M059J (cell line): ENCODE measurements at places on chromosomes 1 and 21. TPM values are rescaled to one million over a fixed set of nuclear protein-coding genes. Genes with fewer than 3 reads are reported as not detected.

GRCh38 chr1:200426196-200426595, 16.4 kb upstream of the ZNF281 start:
- no peak for DNase-seq

DNA sequence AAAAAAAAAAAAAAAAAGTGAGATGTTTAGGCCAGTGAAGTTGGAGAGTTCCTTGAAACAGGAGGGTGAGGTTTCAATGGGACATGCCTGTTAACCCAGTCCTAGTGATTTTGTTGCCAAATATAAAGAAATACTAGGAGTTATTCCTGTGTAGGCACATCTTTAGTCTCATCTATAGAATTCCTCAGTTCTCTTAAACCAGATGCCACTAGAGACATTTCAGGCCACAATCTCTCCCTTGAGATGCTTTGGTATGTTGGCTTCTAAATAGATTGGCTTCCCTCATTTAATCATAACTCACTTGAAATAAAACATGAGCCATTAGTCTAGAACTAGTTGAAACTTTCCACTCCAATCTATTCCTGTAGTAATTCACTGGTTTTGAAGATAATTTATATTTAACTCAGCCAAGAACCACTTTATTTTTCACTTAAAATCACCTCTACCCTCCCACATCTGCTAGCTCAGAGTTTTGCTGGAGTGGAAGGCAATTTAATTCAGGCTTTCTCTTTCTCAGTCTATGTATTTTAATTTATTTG, 29.8 kb downstream of the GPR137B start:
- no peak for DNase-seq

GRCh38 chr21:20877976-20878375, 120.2 kb upstream of the NCAM2 start:
- no peak for DNase-seq

DNA sequence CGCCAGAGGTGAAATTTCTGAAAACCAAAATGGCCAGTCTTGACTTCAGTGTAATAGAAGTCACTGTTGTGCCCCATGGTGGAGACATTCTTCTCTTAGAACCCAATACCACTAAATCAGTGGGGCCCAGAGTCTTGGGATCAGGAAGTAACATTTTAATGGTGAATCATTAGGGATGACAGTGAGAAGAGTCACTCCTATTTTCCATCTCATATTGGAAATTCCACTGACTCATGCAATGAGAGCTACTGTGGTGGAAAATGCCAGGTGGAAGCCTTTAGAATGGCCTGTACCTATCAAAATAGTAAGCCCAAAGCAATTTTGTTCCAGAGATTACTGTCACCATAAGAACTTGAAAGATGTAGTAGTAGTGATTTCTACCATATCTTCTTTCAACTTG, 20.6 kb upstream of the PPM1J start:
- DNase-seq: peak; percentile 96

GRCh38 chr1:106571109-106571508, 485.4 kb upstream of the PRMT6 start:
- no peak for DNase-seq

GRCh38 chr1:153430166-153430553, 13.8 kb downstream of the S100A7A start:
- DNase-seq: no peak

- DNase-seq: no peak
Measured at GRCh38 chr1:109850194-109850593, 60.5 kb upstream of the CSF1 start.

DNA sequence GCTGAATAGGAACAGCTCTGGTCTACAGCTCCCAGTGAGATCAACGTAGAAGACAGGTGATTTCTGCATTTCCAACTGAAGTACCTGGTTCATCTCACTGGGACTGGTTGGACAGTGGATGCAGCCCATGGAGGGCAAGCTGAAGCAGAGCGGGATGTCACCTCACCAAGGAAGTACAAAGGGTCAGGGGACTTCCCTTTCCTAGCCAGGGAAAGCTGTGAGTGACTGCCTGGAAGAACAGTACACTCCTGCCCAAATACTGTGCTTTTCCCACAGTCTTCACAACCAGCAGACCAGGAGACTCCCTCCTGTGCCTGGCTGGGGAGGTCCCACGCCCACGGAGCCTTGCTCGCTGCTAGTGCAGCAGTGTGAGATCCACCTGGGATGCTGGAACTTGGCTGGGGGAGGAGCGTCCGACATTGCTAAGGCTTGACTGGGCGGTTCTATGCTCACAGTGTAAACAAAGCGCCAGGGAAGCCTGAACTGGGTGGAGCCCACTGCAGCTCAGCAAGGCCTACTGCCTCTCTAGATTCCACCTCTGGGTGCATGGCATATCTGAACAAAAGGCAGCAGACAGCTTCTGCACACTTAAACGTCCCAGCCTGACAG, 14.7 kb downstream of the CR1L start:
- DNase-seq: peak; percentile 32

DNA sequence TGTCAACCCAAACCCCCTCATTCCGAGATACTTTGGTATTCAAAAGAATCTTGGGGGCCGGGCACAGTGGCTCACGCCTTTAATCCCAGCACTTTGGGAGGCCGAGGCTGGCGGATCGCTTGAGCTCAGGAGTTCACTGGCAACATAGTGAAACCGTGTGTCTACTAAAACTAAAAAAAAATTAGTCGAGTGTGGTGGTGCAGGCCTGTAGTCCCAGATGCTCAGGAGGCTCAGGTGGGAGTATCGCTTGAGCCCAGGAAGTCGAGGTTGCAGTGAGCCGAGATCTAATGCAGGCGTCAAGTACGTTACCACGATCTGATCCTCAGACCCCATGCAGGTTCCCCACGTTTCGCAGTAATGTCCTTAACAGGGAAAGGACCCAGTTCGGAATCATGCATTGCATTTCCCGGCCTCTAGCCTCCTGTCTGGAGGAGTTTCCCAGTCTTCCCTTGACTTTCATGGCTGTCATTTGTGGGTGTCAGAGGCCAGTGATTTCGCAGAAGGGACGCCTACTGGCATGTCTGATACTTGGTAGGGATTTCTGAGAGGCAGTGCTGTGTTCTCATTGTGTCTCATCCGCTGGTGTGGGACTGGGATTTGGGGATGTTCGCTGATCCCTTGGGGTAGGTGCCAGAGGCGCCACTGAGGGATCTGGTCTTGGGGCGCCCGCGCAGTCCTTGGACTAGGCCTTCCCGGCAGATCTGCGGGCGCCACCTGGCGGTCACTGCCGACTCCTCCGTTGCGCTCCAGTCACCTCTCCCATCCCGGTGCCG, 39.3 kb upstream of the HMGN1 start:
- peak; percentile 81 for DNase-seq

TNFRSF18 gene
- not detected in 2 replicates for total RNA-seq

DNA sequence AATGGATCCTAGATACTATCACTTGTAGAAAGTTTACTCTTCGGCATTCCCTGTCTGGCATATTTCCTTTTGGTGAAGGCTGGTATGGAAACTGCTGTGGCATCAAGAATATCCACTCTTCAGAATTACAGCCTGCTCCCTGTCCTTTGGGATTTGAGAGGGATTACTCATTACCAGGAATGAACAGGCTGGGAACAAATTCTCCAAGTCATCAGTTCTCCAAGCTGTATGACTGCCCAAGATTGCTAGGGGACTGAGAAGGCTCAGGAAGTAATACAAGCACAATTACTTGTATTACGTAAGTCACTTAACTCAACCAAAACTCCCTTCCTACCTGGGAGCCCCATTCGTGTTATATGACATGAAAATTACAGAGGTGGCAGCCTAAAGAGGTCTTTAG, 49.6 kb downstream of the CD58 start:
- peak; percentile 85 for DNase-seq

DNA sequence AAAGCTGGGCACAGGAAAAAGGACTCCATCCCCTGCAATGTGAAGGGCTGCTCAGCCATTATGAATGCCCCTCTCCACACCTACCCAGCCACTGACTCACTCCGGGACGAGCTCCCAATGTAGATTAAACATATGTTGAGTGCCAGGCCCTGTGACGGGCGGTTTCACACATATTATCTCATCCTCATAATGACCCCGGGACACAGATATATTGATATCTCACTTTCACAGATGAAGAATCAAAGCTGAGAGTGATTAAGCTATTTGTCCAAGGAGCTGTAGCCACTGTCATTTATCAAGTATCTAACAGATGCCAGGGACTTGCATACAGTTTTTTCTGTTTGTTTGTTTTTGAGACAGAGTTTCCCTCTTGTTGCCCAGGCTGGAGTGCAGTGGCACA, 35.0 kb upstream of the SLC30A1 start:
- DNase-seq: no peak

CLDN14 gene
- not detected in 2 replicates for total RNA-seq

GRCh38 chr1:11156963-11157362, 32.2 kb upstream of the ANGPTL7 start:
- no peak for DNase-seq

DNA sequence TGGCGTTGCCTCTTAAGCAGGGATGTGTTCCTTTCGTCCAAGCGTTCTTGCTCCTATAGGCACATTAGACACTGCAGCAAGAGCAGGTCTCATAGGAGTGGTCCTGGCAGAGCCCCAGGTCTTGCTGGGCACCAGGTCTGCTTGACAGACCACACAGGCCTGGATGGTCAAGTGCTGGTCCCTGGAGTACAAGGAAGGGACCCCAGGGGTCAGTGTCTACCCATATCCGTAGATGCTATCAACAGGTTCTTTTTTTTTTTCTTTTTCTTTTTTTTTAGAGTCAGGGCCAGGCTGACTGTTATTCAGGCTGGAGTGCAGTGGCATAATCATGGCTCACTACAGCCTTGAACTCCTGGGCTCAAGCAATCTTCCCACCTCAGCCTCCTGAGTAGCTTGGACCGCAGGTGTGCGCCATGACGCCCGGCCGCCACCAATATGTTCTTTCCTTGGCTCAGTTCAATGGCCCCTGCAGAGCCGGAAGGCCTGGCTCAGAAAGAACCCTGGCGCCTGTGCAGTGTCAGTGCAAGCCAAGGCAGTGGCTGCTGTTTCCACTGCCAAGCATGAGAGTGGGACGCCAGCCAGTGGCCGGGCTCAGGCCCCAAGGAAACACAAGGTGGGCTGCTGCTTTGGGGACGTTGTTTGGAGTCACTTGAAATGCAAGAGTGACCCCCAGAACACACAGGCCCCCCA, 10.0 kb upstream of the TNFRSF8 start:
- no peak for DNase-seq

- DNase-seq: no peak
Measured at GRCh38 chr1:27116232-27116631, 38.7 kb downstream of the SLC9A1 start.

DNA sequence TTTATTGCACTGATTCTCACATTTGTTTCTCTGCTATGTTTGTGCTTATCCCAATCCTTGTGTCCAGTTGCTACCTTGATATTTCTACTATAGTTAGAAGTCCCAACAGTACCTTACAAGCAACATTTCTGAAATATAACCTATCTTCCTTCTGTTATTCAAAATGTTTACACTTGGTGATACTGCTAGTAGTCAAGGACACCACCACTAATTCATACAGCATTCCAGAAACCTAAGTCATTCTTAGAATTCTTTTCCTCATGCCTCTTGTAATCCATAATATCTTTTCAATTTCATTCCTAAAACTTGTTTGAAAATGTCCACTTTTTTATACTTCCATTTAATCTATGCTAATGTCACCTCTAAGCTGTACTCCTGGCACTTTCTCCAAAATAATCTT, 2132.1 kb downstream of the NCAM2 start:
- no peak for DNase-seq

FASLG gene
- not detected in 2 replicates for total RNA-seq

DNA sequence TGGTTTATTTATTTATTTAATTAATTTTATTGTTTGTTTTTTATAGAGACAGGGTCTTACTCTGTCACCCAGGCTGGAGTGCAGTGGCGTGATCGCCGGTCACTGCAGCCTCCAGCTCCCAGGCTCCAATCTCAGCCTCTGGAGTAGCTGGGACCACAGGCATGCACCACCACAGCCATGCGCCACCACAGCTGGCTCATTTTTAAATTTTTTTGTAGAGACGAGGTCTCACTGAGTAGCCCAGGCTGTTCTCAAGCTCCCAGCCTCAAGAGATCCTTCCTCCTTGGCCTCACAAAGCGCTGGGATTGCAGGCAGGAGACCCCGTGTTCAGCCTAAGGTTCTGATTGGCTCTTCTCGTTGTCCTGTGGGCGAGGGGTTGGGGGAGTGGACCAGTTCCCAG, 22.1 kb downstream of the UMODL1 start:
- DNase-seq: peak; percentile 45

RXFP4 gene
- not detected in 2 replicates for total RNA-seq

DNA sequence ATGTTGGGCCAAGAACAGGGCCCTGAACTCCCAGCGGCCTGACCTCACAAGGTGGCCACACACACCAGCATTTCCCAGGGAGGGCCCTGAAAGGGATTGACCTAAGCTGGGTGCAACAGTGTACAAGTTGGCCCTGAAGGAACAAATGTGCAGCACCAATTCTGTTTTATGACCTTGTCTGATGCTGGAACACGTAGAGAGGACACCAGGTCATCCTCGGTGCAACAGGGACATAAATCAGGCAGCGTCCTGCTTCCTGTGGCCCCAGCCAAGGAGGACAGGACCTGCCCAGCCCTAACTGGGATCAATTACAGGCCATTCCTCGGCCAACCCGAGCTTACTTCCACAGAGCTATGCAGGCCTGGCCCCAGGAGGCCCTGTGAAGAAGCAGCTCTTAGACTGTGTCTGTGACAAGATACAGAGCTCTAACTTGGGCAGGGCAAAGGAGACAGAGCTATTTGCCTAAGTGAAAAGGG, 12.8 kb upstream of the PHC2 start:
- peak; percentile 84 for DNase-seq

DNA sequence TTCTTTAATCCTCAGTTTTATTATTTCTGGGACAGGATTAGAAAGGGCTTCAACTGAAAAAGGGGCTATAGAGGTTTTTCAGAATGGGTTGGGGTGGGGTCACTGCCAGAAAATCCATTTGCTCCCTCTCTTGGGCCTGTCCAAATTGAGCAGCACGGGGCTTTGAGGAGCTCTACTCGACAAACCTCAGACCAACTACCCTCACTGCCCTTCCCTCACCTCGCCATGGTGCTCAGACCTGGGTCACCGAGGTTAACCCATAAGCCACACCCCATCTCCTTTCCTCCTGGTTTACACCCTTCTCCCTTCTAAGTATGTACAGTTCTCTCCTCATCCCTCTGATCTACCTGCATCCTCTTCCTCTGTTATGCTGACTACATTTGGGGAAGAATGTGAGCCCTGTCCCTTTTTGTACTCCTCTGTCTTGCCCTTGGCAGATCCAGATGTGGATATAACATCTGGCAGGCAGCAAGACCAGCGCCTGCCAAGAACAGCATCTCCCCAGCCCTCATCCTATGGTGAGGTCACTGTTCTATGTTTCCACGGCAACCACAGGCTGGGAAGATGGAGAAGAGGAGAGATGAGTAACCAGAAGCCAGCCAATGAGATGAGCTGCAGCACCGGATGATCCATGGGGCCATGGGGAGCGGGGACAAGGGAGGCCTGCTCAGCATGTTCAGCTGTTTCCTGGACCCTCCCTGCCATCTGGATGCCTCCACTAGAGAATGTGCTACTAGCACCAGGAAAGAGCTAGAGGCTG, 3.7 kb upstream of the FABP3 start:
- DNase-seq: peak; percentile 88

DNA sequence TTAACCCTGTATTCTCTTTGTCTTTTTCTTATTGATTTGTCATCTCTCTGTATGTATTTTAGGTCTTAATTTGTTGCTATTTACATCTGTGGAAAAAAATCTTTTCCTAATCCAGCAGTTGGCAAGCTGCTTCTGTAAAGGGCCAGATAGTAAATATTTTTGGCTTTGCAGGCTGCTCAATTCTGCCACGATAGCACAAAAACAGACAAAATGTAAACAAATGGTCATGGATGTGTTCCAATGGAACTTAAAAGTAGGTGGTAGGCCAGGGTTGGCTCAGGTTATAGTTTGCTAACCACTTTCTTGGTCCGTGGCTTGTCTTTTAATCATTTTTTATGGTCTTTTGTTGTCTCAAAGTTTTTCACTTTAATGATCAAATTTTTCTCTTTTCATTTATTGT, 371.8 kb downstream of the HHAT start:
- peak; percentile 72 for DNase-seq

GRCh38 chr1:12448746-12449177, 169.2 kb downstream of the DHRS3 start:
- DNase-seq: peak; percentile 62
